Endodermal cell (in vitro differentiated cells): ENCODE measurements at places on chromosomes 2 and 18. TPM values are rescaled to one million over a fixed set of nuclear protein-coding genes. Genes with fewer than 3 reads are reported as not detected.

GRCh38 chr2:172073518-172073917 is 11.8 kb upstream of the DLX1 start:
- H3K27ac ChIP-seq = peak overlapping the region; percentile 92
- no peaks in the 10 kb centered on the region for H3K36me3 ChIP-seq
- peaks cover 33% of the 10 kb centered on the region for H3K27me3 ChIP-seq
- no peaks in the 10 kb centered on the region for H3K4me1 ChIP-seq

The ID2 gene
- total RNA-seq = 51.3 to 104 TPM (median 83.5 TPM) in 3 replicates

GRCh38 chr18:2683055-2683454 is 27.5 kb downstream of the SMCHD1 start:
- no peak overlapping the region for H3K4me3 ChIP-seq
- H3K27ac ChIP-seq = no peak overlapping the region
- H3K4me1 ChIP-seq = peaks cover 3% of the 10 kb centered on the region
- no peaks in the 10 kb centered on the region for H3K27me3 ChIP-seq
- no peak for DNase-seq
- H3K36me3 ChIP-seq = peaks cover 60% of the 10 kb centered on the region

DNA sequence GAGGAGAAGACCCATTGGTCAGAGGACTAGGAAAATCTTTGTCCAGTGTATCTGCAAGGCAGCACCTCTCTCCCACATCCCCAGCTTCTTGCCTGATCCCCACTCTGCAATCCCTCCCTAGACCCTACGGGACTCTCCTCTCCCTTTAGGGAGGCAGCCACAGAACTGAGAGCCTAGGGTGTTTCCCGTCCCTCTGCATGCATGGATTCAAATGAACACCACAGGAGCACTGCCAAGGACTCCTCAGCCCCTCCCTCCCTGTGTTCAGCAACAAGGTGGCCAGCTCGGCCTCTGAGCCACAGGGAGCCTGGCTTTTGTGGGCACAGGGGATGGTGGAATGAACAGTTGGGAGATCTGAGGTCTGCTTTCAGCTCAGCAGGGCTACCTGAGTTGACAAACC is 117.1 kb downstream of the TXNL1 start:
- H3K4me3 ChIP-seq = no peak overlapping the region
- no peak overlapping the region for H3K27ac ChIP-seq
- no peak for DNase-seq
- no peaks in the 10 kb centered on the region for H3K4me1 ChIP-seq
- no peaks in the 10 kb centered on the region for H3K36me3 ChIP-seq
- no peaks in the 10 kb centered on the region for H3K27me3 ChIP-seq

DNA sequence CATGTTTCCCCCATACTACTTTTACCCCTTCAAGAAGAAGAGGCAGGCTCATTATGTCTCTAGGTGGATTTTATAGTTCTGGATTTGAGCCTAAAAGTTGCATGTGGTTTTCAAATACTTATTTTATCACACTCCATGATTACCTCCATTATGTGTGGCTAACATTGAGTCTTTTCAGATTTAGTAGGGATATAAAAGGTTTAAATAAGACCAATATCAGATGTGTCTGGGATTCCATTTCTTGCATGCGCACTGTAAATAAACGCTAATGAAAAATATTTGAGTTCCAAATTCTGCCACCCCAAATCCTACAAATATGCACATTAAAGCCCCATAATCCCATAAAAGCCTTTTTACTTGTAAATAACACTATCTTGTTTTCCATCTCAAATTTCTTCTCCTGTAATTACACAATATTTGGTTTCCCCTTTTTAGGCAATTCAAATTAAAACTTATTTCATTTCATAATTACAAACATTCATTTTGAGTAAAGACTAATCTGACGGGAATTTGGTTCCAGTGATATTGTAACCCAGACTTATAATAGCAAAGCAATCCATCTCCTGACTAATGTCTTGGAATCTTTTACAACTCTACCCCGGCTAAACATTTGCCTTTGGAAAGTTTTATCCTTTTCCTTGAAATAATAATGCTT is 600.0 kb downstream of the SLC4A3 start:
- H3K27me3 ChIP-seq = no peaks in the 10 kb centered on the region
- no peak overlapping the region for H3K27ac ChIP-seq
- H3K4me1 ChIP-seq = no peaks in the 10 kb centered on the region
- H3K4me3 ChIP-seq = no peak overlapping the region

The EPAS1 gene
- total RNA-seq = 1.2 to 4.1 TPM (median 1.8 TPM) in 3 replicates

GRCh38 chr2:108958002-108958401 is 31.0 kb downstream of the EDAR start:
- H3K27ac ChIP-seq = no peak overlapping the region
- DNase-seq = no peak
- H3K27me3 ChIP-seq = peaks cover 56% of the 10 kb centered on the region
- H3K4me3 ChIP-seq = no peak overlapping the region
- H3K4me1 ChIP-seq = peaks cover 13% of the 10 kb centered on the region

The ZNF407 gene
- 10.1 and 13.1 TPM in 2 replicates for total RNA-seq

DNA sequence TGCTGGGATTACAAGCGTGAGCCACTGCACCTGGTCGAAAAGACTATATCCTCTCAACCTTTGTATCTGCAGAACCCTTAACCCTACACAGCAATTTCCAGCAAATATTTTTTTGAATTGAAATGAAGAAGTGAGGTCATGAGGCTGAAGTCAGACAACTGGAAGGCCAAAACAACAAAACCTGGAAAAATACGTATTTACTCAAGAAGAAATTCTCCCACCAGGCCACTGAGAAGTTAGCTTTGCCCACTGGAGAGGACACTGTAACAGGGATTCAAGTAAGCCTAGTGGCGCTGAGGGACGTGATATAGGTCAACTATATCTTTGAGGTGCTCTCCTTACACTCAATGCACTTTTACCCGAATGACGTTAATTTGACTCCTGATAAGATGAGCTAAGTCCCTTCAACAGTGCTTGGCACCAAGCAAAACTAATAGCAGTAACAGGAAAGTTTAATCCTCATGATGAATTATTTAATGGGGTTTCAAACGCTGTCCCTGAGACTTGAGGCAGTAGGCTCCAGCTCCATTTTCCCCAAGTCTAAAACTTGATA is 1.9 kb downstream of the HDLBP start:
- no peak overlapping the region for H3K27ac ChIP-seq
- H3K4me1 ChIP-seq = no peaks in the 10 kb centered on the region
- no peaks in the 10 kb centered on the region for H3K27me3 ChIP-seq
- H3K4me3 ChIP-seq = peak overlapping the region; percentile 96
- peaks cover 17% of the 10 kb centered on the region for H3K36me3 ChIP-seq
- DNase-seq = no peak

The C2orf68 gene
- 58.2 and 66.5 TPM in 2 replicates for total RNA-seq

The LBX2 gene
- 1.6 and 1.7 TPM in 2 replicates for total RNA-seq

DNA sequence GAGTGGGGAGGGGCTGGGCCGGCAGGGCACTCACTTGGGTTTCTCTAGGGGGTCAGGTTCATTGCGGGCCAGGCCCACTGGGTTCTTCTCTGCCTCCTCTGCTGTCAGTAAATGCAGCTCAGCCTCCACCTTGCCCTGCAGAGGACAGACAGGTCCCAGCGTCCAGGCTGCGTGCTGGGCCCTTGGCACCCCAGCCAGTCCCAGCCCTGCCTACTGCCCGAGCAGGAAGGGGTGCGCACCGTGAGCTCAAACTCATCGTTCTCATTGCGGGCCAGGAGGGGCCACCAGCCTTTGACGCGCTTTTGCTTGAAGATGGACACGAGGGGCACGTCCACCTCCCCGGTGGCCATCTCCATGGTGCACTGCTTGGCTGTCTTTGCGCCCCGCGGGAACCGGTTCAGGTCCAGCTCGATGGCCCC is 17.3 kb downstream of the OTOF start:
- peaks cover 3% of the 10 kb centered on the region for H3K4me1 ChIP-seq
- no peak overlapping the region for H3K27ac ChIP-seq
- no peaks in the 10 kb centered on the region for H3K36me3 ChIP-seq
- DNase-seq = no peak
- no peaks in the 10 kb centered on the region for H3K27me3 ChIP-seq
- no peak overlapping the region for H3K4me3 ChIP-seq

DNA sequence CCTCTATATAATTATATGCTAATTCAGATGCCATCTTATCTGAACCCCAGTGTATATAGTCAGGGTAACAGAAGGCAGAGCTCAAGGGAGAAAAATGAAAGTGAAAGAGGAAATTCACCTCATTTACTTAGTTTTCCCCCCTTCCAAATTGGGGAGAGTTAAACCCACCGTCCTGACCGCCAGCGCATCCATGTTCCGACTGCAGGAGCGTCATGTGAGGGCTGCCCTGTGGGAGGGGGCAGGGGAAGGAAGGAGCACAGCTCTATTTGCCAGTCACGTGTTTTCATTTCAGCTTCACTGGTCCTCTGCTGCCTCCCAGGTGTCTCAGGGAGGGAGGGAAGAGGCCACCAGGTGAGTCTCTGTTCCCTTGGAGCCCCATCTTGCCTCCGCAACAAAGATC is 13.2 kb downstream of the CNNM4 start:
- no peaks in the 10 kb centered on the region for H3K4me1 ChIP-seq
- no peak overlapping the region for H3K4me3 ChIP-seq
- H3K27me3 ChIP-seq = no peaks in the 10 kb centered on the region
- no peaks in the 10 kb centered on the region for H3K36me3 ChIP-seq
- H3K27ac ChIP-seq = no peak overlapping the region

DNA sequence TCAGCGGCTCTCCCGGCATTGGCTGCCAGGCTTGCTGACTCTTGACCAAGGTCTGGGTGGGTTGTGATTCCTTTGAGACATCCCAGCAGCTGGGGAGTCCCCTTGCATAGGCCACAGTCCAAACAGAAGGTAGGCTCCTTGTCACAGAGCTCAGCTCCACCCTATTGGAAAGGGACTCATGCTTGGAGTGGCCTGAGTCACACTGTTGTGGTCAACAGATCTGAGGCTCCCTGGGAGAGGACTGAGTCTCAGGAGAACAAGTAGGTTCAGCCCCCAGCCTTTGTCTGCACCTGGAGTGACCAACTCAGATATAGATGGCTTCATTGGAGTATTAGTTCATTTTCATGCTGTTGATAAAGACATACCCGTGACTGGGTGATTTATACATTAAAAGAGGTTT is 32.1 kb upstream of the SH3BP4 start:
- DNase-seq = no peak
- no peaks in the 10 kb centered on the region for H3K36me3 ChIP-seq
- H3K4me1 ChIP-seq = no peaks in the 10 kb centered on the region
- H3K27ac ChIP-seq = no peak overlapping the region
- H3K27me3 ChIP-seq = no peaks in the 10 kb centered on the region
- H3K4me3 ChIP-seq = no peak overlapping the region

The LBH gene
- 42.0 and 50.0 TPM in 2 replicates for total RNA-seq

GRCh38 chr2:128510701-128511397 is 192.2 kb upstream of the HS6ST1 start:
- H3K27ac ChIP-seq = no peak overlapping the region
- H3K4me1 ChIP-seq = no peaks in the 10 kb centered on the region
- no peak overlapping the region for H3K4me3 ChIP-seq
- H3K36me3 ChIP-seq = no peaks in the 10 kb centered on the region
- DNase-seq = no peak

The GMPPA gene
- 35.3 to 38.2 TPM (median 36.5 TPM) in 3 replicates for total RNA-seq

DNA sequence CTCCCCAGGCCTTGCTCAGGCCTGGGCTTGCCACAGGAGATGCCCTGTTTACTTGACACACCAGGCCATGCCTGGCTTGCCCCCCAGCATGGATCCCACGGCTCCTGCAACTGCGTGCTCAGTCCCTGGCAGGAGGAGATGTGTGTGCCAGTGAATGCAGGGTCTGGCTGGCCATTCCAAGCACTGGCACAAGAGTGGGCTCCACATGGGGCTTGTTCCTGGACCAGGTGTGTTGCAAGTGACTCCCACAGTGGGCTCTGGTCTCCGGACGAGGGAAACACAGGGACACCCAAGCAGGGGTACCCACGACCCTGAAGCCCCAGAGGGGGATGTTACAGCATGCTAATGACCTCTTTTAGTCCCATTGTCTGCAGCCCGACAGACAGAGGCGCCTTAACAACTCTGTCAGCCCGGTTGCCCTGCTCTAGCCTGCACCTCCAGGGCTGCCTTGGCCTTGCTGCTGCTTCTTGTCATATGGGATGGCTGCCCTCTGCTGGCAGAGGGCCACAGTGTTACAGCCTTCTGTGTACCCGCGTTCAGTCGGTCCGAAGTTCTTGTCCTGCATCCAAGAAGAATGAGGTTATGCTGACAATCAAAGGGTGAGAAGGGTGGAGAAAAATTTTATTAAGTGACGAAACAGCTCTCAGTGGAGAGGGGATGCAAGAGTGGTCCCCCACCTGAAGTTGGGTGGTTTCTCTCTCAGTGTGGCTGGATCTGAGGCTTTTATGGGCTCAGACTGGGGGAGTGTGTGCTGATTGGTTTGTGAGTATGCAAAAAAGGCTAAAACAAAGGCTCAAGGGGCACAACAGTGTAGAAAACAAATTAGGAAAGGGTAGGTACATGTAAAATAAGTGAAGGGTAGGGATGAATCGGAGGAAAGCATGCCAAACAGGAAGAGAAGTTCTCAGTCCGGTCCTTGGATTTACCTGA is 180.4 kb downstream of the MBD5 start:
- H3K27ac ChIP-seq = no peak overlapping the region
- H3K4me1 ChIP-seq = no peaks in the 10 kb centered on the region
- no peak overlapping the region for H3K4me3 ChIP-seq
- DNase-seq = peak; percentile 96

The CD8B gene
- total RNA-seq = not detected in 2 replicates

GRCh38 chr18:23662309-23663263 is at the start of gene ANKRD29:
Gene ANKRD29, minus strand, starts transcription at chr18:23662911. Its CDS starts 181 bp downstream, at chr18:23662730.
- H3K4me3 ChIP-seq = peak within 1 kb of the TSS; percentile 65
- H3K36me3 ChIP-seq = no peaks in the 10 kb centered on the region
- H3K27me3 ChIP-seq = peaks cover 27% of the 10 kb centered on the region
- no peak within 1 kb of the TSS for H3K27ac ChIP-seq
- DNase-seq = peak; percentile 80

GRCh38 chr2:120515759-120516678 is 170.1 kb downstream of the INHBB start:
- H3K27ac ChIP-seq = no peak overlapping the region
- peaks cover 37% of the 10 kb centered on the region for H3K27me3 ChIP-seq

- H3K4me1 ChIP-seq = no peaks in the 10 kb centered on the region
- no peak overlapping the region for H3K4me3 ChIP-seq
- H3K36me3 ChIP-seq = no peaks in the 10 kb centered on the region
These were observed 504.3 kb upstream of the ID2 start for GRCh38 chr2:8177566-8177965.

DNA sequence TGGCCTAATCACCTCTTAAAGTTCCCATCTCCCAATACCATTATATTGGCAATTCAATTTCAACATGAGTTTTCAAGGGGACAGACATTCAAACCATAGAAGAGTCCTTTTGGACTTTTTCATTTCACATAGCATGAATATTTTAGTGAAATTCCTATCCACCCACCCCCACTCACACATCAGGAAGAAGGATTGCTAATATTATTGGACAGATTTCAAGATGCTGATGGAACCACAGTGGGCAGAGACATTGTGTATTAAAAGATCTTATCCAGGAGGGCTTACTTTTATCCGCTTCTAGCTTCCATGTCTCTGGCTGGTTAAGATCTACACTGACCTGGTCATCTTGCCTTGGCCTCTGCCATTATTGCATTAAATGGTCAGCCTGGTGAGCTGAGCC is 297.4 kb upstream of the ACVR2A start:
- H3K4me3 ChIP-seq = no peak overlapping the region
- no peaks in the 10 kb centered on the region for H3K27me3 ChIP-seq
- H3K27ac ChIP-seq = no peak overlapping the region
- H3K36me3 ChIP-seq = no peaks in the 10 kb centered on the region
- no peak for DNase-seq

GRCh38 chr2:49207204-49207603 is 52.9 kb upstream of the FSHR start:
- no peaks in the 10 kb centered on the region for H3K27me3 ChIP-seq
- no peak overlapping the region for H3K4me3 ChIP-seq
- no peak overlapping the region for H3K27ac ChIP-seq
